ENCODE measurements at places on chromosomes 3 and 15.

DNA sequence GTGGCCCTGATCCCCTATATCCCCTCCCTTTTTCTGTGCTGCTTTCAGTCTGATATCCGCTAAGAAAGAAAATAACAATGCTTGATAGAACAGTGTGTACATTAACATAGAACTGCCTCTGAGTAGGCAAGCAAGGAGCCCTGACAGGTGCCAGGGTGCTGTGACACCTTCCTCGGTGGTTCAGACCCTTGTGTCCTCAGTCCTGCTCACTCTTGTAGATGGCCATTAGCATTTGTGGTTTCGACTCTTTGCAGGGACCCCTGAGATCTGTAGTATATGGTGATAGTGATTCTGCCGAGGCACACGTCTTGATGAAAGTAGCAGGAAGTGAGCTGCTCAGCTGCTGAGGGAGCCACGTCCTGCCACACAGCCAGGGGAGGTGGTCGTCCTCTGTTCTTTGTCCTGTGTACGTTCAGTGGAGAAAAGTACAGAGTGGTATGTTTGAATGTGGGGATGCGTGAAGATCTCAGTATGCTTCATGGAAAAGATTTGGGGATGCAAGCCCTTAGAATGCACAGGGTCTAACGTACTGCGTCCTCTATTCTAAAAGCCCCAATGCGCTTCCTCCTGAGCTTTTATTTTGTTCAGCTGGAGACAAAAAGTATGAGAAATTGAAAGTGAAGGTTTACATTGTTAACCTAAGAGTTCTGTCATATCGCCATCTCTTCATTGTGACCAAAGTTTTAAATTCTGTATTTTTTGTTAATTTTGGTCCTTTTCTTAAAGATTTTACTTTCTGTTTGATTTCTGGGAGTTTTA, 35.4 kb downstream of the PXYLP1 start:
- DNase-seq: peak; percentile 16

DNA sequence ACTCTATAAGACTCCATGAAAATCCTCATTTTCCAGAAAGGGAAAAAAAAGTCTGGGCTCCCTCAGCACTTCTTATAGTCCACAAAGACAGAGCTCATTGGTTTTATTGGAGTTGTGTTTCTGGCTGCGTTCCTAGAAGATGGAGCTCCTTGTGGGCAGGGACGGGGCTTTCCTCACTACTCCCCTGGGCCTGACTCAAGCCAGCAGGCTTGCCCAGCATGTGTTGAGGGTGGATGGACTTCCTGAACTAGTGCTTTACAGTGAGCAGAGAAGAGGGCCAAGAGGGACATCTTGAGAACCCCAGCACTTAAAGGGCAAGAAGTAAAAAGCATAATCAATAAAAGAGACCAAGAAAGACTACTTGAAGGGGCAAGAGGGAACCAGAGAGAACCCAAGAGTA, 43.2 kb upstream of the EPHB1 start:
- no peak for DNase-seq

DNA sequence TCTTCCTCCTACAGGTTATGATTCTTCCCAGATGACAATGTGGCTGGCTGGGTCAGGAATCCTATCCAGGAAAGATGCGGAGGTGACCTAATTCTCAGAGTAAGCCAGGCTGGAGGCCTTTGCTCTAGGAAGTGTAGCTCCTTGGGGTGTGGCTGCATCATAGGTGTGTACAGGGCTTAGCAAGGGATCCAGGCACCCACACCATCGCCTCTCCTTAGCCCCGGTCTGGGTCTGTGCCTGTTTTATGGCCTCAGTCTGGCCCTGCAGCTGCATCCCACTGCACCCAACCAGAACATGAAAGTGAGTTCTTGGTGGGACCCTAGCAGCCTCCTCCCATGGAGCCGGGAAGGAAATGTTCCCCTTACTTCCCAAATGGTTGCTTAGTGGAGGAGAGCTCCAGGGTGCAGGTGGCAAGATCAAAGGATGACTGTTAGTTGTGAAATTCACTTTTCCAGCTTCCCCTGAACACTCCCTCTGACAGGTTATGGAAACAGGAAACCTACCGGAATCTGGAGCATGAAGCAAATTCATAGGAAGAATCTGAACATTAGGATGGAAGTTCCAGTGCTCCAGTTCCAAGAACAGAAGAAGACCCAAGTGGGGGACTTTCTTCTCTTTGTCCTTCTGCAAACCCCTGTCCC, 2.7 kb upstream of the AMOTL2 start:
- no peak for DNase-seq

GRCh38 chr3:69715204-69715603, 24.1 kb upstream of the MITF start:
- DNase-seq: no peak

DNA sequence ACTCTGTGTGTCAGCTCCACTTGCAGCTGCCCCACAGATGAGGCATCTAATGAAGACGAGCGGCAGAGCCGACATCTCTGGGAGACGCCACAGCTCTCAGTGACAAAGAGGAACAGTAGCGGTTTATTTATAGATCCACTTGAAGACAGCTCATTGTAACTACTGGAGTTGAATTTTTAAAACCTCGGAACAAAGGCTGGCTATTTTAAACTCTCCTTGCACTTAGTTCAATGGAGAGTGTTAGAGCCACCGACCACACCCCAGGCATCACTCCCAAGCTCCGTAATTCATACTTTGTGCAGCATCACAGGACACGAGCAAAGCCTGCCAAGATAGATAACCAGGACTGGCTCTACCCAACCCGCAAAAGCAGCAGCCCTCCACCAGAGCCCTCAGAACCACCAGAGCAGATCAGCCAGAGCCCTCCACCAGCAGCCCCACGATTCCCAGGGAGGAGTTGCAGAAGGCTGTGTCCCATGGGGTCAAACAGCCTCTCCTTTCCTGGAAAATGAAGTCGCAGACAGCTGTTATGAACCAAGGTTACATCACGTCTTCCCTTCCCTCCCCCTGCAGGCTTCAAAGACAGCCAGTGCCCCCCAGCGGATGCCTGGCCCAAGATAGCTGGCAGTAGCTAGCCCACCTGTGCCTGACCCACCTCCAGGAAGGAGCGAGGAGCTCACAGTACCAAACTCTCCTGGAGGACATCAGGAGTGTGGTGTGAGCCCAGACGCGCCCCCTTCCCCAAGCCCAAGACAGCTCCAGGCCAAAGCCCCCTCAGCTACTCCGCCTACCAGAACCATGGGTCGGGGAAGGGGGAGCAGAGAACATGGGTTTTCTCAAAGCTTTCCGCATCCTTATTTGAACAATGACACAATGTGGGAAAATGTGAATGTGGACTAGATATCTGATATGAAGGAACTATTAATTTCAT, 45.7 kb downstream of the POC1A start:
- DNase-seq: no peak

DNA sequence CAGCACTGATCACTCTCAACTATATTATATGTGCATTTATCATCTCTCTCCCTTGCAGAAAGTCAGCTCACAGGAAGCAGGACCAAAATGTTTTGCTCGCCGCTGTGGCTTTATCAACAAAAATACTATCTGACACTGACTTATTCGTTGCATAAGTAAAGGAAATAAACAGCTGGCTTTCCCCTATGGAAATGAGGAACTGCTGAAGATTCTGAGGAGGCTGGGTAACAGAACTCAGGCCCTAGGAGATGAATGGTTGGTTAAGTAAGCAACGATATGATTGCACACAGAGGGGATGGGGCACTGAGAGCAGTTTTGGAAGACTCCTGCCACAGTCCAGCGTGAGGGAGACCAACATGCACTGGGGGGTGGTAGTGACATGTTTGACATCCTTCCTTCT, 181.1 kb downstream of the STT3B start:
- DNase-seq: no peak

- DNase-seq: no peak
These were observed 73.8 kb downstream of the TLE3 start for GRCh38 chr15:70023769-70024491.

DNA sequence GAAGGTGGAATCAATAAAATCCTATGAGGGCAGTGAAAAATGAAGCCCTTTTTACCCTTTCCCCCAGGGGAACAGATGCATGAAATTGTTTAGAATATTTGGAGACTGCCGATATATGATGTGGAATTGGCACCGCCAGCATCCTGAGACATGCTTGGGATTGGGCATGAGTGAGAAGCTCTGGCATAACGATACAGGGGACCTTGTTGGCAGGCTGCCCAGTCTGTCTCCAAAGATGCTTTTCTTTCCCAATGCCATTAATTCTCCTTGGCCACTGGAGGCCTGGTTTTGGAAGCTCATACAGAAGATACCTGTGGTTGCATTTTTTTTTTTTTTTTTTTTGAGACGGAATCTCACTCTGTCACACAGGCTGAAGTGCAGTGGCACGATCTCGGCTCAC, 800.6 kb upstream of the LMCD1 start:
- DNase-seq: no peak

GRCh38 chr3:49668414-49668797, 5.7 kb upstream of the APEH start:
- no peak for DNase-seq

GRCh38 chr3:11224010-11224409, 48.2 kb upstream of the ATG7 start:
- DNase-seq: no peak

- no peak for DNase-seq
These were observed 239.3 kb downstream of the FEZF2 start for GRCh38 chr3:62134061-62134496.

DNA sequence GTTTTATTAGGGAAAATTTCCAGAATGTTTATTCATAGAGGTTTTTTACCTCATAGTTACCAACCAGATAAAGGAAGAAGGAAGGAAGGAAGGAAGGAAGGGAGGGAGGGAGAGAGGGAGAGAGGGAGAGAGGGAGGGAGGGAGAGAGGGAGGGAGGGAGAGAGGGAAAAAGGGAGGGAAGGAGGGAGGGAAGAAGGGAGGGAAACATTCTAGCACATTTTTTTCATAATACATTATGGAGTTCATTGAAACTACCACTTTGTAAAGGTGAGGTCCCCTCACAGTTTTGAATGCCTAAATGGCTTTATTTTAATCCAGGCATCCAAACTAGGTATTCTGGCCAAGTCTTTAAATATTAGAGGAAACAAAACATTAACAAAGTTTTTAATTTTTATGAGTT, 1049.1 kb downstream of the ROBO1 start:
- no peak for DNase-seq

DNA sequence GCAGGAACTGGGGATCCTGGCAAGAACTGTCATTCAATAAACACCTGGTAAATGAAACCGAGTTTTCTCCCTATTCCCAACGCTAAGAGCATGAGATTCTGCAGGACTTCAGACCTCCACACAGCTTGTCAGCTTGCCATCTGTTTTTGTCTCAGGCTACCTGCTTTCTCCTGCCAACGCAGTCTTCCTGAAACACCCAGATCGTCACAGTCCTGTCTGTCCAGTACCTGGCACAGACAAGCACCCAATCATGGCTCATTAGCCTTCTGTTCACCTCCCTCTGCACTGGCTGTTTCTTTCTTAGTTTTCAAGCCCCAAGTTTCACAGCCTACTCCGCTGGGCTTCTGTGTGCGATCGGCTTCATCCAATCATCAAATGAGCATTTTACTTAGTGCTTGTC, 5.0 kb downstream of the SLC12A8 start:
- DNase-seq: no peak

- DNase-seq: no peak
These were observed 1248.4 kb downstream of the NSUN3 start for GRCh38 chr3:95311272-95311671.

DNA sequence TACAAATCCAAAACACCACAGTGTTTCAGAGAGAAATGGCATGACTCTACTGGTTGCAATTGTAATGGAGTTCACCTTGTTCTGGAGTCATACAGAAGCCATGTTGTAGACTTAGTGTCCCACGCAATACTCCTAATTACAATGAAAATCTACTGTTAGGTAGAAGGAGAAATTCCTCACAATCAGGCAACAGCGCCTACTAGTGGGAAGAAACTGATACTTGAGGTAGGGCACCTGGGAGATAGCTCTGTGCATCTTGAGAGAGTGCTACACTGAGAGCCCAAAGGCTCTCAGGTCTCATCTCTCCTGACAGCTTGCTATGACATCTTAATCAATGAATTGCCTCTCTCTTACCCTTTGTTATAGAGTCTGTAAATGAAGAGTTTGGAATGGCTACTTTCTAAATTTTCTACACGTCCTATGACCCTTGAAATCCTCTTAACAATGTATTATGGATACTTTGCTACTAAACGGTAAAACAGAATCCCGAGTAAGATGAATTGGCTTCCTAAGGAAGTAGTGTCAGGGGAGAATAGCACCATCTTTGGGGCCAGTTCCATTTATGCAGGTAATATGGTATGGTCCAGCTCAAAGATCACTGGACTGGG, 422.7 kb upstream of the TPRG1 start:
- DNase-seq: no peak

DNA sequence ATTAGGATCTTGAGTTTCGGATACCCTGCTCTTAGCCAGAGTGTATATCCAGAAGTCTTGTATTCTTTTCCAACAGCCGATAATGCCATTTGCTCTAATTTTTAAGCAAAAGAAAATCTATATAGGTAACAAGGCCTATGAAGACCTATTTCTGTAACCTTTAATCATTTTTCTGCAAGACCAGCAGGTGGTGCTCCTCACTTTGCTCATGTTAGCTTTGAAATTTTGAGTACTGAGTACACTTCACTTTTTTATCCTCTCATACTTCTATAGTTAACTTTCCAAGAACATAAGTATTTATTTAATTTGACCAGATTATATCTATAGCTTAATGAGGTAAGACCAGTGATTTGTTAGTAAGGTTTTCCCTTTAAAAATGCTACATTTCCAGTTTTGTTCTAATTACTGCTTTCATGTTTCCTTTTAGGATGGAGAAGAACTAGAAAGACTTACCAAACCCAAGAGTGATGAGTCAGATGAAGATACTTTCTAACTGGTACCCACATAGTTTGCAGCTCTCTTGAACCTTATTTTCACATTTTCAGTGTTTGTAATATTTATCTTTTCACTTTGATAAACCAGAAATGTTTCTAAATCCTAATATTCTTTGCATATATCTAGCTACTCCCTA, 20.5 kb downstream of the SLC35A5 start:
- no peak for DNase-seq

GRCh38 chr15:83248151-83249029, 36.1 kb downstream of the BNC1 start:
- DNase-seq: peak; percentile 7

- DNase-seq: no peak
These were observed 66.1 kb upstream of the NPHP3 start for GRCh38 chr3:132788301-132788671.

DNA sequence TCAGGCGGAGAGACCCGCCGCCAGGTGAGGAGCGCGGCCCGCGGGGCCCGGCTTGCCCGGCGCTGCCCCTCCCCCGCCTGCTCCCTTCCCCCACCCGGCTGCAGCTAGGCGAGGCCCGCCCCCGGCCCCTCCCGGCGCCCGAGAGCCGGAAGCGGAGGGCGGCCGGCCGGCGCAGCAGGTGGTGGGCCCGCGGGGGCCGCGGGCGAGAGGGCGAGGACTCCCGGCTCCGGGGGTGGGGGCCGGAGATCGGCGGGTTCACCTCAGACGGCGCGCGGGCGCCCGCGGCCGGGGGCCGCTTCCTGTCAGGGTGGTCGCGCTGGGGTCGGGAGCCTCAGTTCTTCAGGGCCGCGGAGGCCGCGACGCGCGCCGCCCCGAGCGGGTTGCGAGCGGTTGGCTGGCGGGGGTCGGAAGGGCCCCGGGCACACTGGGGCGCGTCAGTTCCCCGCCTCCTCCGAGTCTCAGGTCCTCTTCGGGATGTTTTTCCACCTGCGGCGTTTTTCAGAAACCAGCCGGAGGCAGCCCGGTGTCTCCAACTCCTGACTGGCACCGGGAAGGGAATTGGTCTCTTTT, 395 bp downstream of the ZFAND6 start:
- DNase-seq: no peak

All from stimulated activated naive B cell treated with anti-CD40 and anti-IgM and Interleukin-4, amounts not matched to agents 10 μg/mL and 1 μg/mL and 100 μg/mL, for 72 hours (primary cell).